ENCODE measurements at places on chromosomes 6 and 20. TPM values are rescaled to one million over a fixed set of nuclear protein-coding genes. Genes with fewer than 3 reads are reported as not detected.

Gene MTG2
- 31.6 TPM for total RNA-seq

Gene PLA2G7
- total RNA-seq = 0.93 TPM

Gene SESN1
- 23.9 TPM for total RNA-seq

Gene PPP1R16B
- not detected for total RNA-seq

Gene C4B
- total RNA-seq = 6.6 TPM
